ENCODE measurements at places on chromosomes 12 and 14.

DNA sequence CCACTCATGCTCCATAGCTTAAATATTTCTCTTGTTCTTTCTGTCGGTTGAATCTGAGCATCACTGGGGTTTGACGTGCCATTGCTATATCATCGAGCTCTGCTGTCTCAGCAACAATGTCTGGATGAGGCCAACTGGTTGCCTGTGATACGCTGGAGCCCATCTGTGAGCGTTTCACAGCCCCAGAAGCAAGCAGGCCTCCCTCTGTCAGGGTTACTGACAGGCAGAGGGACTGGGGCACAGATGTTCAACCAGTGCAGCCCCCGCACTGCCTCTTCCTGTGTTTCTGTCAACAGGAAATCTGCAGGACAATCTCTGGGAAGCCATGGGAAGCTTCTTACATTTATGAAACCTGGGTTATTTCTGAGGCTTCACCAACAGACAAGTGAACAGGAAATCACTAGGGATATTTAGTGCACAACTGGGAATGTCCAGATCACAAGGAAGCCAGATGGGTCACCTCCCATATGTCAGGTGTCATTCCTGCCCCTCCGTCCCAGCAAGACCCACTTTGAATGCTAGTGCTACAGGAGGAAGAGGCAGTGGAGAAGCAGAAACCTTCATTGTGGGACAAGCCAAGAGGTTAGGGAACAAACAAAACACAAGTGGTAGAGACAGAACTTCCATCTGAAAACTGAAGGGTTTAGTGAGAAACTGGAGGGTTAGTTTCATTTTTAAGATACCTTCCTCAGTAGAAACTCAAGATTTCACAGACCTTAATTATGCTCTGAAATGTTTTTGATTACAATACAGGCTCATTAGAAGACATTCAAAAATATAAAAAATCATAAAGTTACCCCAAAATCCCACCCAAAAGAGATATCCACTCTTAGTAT, 24.1 kb downstream of the DMAC2L start:
- no peak for DNase-seq

- DNase-seq = no peak
These were observed 1142.1 kb downstream of the FLRT2 start for GRCh38 chr14:86672080-86672479.

DNA sequence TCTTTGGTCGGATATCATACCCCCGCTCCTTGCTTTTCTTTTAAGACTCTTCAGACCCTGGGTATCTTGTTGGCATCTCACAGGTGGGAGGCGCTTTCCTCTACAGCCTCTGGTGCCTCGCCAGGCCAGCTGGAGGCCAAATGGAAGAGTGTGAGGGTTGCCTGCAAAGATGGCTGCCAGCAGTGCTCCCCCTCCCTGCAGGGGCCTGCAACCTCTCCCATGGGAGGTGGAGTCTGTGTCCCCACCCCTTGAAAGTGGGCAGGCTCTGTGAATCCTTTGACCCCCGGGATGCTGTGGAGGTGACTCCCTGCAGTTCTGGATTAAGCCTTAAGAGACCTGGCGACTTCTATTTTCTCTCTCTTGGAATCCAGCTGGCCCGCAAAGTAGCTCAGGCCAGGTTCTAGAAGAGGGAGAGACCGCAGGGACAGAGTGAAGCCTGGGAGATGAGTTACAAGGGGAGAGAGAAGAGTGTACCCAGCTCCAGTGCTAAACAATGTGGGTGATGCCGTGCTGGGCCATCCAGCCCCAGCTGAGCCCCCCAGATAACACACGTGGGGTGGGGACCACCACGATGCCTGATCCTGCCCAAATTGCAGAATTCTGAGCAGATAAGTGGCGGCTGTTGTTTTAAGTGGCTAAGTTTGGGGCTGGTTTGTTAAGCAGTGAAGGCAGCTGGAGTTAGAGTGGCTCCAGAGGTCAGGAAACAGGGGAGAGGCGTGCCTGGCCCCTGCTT, 37.9 kb upstream of the NCOR2 start:
- no peak for DNase-seq

GRCh38 chr12:128823216-128823915, 392 bp downstream of the SLC15A4 start:
- DNase-seq = peak; percentile 23

GRCh38 chr12:111453071-111453989, 47.6 kb downstream of the SH2B3 start:
- DNase-seq = no peak

GRCh38 chr12:23039834-23040233, 414.9 kb downstream of the ETNK1 start:
- no peak for DNase-seq

GRCh38 chr14:100135073-100135472, 24.4 kb downstream of the DEGS2 start:
- no peak for DNase-seq

- DNase-seq = no peak
These were observed 83.8 kb upstream of the RFLNA start for GRCh38 chr12:124210991-124211577.

DNA sequence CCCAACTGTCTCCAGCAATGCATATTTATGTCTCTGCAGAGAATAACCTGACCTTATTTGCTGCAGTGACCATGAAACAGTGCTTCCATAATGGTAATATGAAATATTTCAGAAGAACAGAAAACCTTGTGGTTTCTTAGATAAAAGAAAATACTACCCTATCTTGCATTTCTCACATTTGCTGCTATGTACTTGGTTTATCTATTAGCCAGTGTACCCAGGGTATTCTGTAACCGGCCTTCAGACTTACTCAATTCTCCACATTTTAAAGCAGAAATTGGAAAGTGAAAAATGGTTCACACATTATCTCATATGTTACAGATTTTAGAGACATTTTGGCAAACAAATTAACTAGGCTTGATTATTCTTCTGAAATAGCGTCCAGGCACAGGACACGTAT, 57.9 kb upstream of the CCDC91 start:
- no peak for DNase-seq

DNA sequence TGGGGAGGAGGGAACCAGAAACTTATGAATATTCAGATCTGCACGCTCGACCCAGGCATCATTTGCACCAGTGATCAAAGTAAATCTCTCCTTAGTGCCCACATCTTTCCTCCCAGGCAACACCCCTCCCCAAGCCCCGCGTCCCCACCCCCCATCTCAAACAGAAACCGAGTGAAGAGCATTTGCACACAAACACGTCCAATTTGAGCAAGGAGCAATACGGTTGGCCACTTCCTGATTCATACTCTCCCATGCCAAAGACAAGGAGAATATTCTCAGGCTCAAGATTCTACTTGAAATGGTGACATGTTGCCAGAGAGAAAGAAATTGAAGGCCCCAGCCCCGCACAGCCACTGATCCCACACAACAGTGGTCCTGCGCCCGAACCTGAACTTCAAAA, 7.1 kb downstream of the FOXN3 start:
- DNase-seq = no peak

DNA sequence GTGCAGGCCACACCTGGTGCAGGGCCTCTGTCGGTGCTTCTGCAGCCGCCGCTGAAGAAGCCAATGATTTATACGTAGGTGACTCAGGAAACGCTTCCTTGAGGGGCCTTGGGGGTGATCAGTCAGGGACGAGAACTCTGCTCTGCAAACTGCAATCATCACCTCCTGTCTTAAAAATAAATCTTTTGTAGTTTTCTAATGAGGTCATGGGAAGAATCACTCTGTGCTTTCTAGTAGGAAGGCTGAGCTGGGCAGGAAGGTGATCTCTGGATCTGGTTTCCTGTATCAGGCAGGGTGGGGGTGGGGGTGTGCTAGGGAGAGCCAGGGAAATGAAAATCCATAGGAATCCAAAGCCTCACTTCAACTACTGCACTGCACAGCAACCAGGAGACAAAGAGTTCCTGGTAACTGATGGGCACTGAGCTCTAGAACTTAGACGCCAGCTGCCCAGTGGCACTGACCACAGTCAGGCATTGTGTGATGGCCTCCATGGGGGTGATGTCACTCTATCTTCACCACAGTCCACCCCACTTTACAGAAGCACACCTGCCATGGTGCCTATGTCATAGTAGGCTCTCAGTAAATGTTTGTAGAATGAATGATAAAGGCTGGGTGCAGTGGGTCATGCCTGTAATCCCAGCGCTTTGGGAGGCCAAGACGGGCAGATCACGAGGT, 292.4 kb upstream of the PWP1 start:
- DNase-seq = no peak

- DNase-seq = no peak
These were observed 150.2 kb upstream of the CLEC14A start for GRCh38 chr14:38405851-38406635.

- DNase-seq = no peak
These were observed 18.2 kb downstream of the AK7 start for GRCh38 chr14:96410119-96410518.

GRCh38 chr14:95655461-95655860, 30.8 kb upstream of the TCL1B start:
- DNase-seq = no peak

- DNase-seq = no peak
These were observed 907.2 kb downstream of the VRK1 start for GRCh38 chr14:97704316-97704885.

GRCh38 chr12:19003141-19003540, 126.4 kb upstream of the PLEKHA5 start:
- no peak for DNase-seq

GRCh38 chr12:127238107-127238506, 1028.9 kb upstream of the TMEM132C start:
- DNase-seq = no peak

- no peak for DNase-seq
These were observed 48.7 kb upstream of the KITLG start for GRCh38 chr12:88628856-88629509.

- DNase-seq = no peak
These were observed 204.6 kb upstream of the SLC38A2 start for GRCh38 chr12:46577063-46577776.

All from activated CD8-positive, alpha-beta memory T cell treated with anti-CD3 and anti-CD28 coated beads, Interleukin-2, amount 50 U/mL, for 4 hours (primary cell).